Mesenchymal stem cell (in vitro differentiated cells and primary cell): ENCODE measurements at places on chromosomes 12 and 14.

DNA sequence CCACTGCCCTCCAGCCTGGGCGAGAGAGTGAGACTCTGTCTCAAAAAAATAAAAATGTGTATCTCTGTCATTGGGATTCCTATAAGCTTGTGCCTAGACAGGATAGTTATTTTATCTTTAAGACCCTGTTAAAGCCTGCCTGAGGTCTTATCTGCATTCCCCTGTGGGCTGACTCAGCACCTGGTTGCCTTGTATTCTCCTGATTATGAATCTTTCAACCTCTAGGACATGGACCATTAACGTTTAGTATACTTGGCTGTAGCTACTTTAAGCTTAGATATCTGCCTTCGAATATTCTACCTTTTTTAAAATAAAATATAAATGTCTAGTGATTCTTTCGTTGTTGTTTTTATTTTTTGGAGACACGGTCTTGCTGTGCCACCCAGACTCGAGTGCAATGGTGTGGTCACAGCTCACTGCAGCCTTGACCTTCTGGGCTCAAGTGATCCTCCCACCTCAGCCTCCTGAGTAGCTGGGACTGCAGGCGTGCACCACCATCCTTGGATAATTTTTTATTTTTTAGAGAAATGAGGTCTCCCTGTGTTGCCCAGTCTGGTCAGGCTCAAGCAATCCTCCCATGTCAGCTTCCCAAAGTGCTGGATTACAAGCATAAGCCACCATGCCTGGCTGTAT, 41.3 kb downstream of the RESF1 start:
- no peak for DNase-seq

DNA sequence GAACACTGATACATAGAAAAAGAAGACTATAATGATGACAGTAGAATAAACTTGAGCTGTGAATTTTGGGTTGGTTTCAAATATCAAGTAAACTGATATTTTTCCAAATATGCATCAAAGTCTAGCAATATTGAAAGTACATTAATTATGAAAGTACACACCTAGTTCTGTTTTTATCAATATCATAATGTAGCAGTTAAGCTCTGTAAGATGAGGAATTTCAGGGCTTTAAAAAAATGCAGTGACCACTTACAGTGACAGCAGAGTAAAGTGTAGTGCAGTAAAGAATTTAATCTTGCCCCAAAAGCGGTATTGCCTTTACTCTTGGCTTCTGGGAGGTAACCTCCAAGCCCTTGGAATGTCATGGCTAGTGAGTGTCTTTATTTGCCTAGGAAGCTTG, 102.9 kb upstream of the ABCD2 start:
- DNase-seq: no peak

DNA sequence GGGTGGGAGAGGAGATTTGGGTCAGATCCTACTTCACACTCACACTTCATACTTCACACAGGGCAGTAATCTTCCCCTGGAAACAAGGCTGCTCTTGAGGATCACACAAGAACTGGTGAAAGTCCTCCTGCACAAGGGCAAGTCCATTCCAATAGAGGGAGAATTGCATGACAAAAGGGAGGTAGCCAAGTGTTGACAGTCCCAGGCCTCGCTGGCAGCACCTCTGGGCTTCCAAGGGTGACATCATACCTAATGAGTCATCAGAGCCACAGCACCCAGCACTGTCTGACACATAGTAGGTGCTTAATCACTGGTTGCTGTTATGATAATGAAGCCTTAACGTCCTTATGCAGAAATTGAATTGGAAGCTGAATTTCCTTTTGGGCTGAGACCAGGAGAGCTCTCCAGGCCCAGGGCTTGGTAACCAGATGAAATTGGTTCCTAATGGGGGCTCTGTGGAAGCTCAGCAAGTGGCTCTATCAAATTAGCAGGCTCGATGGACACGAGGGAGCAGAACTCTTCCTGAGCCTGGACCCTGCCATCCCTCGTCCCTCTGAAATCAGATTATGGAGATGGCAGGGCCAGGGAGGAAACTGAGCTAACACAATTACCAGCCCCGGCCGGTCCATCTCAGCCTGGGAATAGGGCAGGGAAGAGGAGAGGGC, 58.8 kb upstream of the ACTN1 start:
- DNase-seq: peak; percentile 63

GRCh38 chr14:78970677-78971076, 800.5 kb downstream of the NRXN3 start:
- DNase-seq: no peak

DNA sequence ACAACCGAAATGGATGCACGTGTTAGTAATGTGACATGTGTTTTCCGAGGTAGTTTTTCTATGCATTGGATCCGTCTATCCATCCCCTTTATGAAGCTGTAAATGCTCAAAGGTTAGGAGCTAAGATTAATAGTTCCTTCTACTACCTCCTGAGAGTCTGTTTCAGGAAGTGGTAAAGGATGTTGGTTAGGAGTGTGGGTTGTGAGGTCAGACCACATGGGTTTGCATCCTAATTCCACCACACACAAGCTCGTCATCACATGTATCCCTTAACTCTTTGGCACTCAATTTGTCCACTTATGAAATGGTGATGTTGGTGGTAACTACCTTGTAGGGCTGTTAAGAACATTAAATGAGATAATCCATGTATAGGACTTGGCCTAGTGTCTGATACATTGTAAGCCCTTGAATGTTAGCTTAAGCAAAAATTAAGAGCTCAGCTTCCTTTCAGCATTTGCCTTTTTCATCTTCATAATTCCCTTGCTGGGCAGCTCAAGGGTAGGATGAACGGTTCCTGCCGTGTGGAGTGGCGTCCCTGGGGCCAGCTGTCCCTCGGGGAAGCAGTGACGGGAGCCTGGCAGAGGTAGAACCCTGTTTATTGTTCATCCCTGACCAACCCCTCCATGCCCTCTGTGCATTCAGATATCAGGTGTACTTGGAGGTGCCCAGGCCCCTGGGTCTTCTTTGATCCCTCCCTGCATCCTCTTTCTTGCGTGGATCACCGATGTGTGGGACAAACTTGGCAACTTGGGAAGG, 52.3 kb downstream of the TSPAN9 start:
- peak; percentile 71 for DNase-seq

- no peak for DNase-seq
Observed at GRCh38 chr12:131834798-131835615, 6.8 kb downstream of the MMP17 start.

- DNase-seq: no peak
Observed at GRCh38 chr14:94613720-94614644, 1.8 kb downstream of the SERPINA3 start.

- no peak for DNase-seq
Observed at GRCh38 chr12:96503976-96504375, 14.6 kb downstream of the CFAP54 start.

DNA sequence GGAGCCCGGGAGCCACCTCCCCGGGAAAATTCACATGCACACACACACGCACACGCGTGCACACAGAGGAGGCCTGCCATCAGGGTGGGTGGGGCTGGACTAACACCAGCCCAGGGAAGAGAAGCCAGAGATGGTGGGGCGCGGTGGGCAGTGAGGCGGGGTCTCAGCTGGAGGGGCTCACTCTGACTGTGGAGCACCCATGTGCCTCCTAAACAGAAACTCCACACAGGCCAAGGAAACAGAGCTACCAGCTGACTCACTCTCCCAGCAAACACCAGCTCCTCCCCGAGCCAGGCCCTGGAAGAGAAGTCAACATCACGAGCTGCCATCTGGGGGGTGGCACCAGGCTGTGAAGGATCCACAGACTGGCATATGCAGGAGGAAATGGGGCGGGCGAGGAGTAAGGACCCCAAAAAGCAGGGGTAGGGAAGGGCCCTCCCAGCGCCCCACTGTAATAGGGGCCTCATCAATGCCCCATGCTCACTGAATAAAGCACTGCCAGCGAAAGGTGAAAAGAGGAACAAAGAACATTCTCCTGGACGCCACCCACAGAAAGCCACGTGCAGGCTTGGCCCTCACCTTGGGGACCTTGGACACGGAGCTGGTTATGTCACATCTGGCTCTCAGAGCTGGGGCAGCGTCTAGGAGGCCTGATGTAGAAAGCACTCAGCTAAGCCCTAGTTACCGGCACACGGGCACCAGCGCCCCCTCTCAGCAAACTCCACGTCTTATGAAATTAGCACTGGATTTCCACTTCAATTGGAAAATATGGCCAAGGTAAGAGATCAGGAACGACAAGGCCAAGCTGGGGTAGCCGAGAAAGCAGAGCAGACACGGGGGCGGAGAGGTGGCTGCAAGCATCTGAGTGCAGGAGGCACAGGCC, 8.4 kb upstream of the INF2 start:
- DNase-seq: peak; percentile 91

GRCh38 chr14:104332634-104333270, 194.4 kb downstream of the KIF26A start:
- no peak for DNase-seq

DNA sequence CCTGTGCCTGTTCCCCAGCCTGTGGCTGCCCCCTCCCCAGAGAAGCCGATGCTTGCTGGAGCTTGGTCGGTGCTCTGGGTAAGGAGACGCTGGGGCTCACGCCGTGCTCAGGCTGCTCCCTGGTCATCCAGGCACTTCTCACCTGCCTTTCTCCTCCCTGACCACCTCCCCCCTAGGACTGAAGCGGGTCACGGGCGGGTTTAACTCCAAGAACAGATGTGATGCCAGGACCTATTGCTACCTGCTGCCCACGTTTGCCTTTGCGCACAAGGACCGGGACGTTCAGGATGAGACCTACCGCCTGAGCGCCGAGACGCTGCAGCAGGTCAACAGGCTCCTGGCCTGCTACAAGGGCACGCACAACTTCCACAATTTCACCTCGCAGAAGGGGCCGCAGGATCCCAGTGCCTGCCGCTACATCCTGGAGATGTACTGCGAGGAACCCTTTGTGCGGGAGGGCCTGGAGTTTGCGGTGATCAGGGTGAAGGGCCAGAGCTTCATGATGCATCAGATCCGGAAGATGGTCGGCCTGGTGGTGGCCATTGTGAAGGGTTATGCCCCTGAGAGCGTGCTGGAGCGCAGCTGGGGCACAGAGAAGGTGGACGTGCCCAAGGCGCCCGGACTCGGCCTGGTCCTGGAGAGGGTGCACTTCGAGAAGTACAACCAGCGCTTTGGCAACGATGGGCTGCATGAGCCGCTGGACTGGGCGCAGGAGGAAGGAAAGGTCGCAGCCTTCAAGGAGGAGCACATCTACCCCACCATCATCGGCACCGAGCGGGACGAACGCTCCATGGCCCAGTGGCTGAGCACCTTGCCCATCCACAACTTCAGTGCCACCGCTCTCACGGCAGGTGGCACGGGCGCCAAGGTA, 8.4 kb upstream of the EP400 start:
- no peak for DNase-seq

DNA sequence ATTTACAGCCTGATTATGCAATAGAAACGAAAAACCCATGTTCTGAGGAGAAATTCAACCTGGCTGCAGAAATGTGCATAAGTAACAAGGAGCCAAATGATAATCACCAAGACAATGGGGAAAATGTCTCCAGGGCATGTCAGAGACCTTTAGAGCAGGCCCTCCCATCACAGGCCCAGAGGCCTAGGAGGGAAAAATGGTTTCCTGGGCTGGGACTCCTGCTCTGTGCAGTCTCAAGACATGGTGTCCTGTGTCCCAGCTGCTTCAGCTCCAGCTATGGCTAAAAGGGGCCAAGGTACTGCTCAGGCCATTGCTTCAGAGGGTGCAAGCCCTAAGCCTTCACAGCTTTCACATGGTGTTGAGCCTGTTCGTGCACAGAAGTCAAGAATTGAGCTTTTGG, 156.0 kb downstream of the SLC35F4 start:
- no peak for DNase-seq

DNA sequence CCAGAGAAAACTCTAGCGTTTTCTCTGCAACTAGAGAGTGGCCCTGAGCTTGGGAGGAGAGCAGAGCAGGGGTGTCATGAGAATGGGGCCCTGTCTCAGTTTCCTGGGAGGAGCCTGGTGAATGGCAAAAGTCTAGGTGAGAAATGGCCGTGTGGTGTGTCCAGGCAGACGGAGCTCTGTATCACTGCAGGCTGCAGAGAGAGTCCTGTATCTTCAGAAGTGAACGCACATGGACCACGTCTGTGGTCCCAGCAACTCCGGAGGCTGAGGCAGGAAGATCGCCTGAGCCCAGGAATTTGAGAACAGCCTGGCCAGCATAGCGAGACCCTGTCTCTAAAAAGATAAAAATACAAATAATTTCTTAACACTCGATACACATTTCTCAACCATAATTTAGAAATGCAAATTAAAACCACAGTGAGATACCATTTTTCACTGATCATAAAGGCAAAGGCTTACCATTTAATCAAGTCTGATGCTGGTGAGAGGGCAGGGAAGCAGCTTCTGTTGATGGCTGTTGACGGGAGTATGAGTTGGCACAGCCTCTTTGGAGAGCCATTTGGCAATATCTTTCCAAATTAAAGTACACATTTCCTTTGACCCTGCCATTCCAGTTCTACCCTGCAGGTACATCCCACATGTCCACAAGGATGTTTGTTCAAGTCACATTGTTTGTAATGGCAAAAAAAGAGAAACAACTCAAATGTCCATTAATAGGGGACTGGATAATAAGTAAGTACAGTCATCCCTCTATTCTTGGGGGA, 51.0 kb downstream of the NFKBIA start:
- no peak for DNase-seq

DNA sequence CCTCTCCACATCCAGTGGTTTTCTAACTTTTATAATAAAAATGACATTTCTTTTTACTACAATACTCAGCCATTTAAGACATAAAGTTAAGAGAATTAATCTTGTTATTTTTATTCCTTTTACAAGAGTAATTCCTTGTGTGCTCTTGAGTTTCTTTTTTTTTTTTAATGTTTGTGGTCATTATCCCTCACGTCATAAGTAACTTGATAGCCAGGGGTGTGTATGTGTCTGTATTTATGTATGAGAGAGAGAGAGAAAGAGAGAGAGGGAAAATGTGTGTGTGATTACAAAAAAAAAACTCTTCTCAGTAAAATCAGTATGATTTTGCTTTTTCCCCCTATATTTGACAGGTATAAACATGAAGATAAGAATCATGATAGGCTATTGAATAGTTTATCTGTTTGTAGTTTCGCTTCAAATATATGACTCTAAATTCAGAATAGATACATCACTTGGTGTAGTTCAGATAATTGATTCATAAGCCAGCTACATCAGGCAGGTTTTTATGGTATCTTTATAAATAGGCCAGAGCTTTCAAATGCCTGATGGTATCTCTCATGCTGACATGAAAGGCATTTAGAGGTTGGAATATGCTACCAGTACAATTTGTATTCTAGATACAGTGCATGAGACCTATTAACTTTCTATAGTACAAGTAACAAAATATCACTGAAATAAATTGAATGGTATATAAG, 34.9 kb downstream of the RERGL start:
- no peak for DNase-seq

- no peak for DNase-seq
Observed at GRCh38 chr12:16272222-16272621, 5.3 kb downstream of the SLC15A5 start.
